Fibroblast of lung (primary cell): ENCODE measurements at places on chromosomes 7 and 10.

- no peak for DNase-seq
Observed at GRCh38 chr10:73873142-73873837, 1.1 kb downstream of the CAMK2G start.

- no peak for DNase-seq
Observed at GRCh38 chr10:96401036-96401435, 42.2 kb upstream of the OPALIN start.

- DNase-seq, result no peak
Observed at GRCh38 chr10:128568990-128569945, 443.0 kb upstream of the MKI67 start.

DNA sequence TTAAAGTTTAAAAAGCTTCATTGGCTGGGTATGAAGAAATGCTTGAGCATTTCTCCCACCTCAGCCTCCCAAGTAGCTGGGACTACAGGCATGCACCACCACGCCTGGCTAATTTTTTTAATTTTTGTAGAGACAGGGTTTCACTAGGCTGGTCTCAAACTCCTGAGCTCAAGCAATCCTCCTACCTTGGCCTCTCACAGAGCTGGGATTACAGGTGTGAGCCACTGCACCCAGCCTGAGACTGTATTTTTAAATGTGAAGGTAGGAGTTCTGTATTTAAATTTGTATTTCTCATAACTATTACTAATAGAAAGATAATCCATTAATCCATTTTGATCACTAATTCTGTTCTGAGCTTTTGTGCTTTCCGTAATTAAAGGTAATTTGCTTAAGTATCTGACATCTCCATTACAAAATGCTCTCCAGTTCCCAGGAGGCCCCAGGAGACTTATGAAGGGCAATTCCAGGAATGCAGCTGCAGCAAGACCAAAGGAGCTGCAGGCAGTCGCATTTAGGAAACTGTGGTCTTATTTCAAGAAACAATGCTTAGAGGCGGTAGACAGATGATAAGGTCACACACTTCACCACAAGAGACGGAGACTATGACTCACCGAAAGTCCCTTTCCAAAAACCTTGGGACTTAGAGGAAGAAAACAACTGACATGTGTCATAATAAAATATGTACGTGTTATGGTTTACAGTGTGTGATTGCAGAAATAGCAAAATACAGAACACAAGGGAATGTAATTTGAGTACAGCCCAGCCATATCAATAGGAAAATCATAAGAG lies 23.3 kb downstream of the YAE1 start:
- DNase-seq, result peak; percentile 64

- no peak for DNase-seq
Observed at GRCh38 chr7:69765879-69766278, 167.6 kb downstream of the AUTS2 start.

DNA sequence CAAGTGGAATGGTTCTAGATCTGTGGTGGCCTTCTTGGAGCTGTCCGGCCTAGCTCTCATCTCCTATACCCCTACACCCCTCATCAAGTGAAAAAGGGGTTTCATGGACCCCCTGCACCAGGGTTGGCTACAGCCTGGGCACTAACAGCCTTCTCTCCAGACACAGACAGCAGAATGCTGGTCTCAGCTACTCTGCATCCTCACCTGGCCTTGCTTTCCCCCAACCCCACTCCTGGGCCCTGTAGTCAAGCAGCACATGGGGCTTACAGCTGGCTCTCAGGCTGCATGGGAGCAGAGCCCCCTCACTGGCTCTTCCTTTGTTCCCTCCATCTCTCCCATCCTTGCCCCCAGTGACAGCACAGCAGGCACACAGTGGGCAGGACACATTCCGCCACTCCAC lies 20.8 kb upstream of the TMEM273 start:
- DNase-seq, result no peak

GRCh38 chr7:94632338-94633013 lies 23.5 kb downstream of the SGCE start:
- DNase-seq, result peak; percentile 79

DNA sequence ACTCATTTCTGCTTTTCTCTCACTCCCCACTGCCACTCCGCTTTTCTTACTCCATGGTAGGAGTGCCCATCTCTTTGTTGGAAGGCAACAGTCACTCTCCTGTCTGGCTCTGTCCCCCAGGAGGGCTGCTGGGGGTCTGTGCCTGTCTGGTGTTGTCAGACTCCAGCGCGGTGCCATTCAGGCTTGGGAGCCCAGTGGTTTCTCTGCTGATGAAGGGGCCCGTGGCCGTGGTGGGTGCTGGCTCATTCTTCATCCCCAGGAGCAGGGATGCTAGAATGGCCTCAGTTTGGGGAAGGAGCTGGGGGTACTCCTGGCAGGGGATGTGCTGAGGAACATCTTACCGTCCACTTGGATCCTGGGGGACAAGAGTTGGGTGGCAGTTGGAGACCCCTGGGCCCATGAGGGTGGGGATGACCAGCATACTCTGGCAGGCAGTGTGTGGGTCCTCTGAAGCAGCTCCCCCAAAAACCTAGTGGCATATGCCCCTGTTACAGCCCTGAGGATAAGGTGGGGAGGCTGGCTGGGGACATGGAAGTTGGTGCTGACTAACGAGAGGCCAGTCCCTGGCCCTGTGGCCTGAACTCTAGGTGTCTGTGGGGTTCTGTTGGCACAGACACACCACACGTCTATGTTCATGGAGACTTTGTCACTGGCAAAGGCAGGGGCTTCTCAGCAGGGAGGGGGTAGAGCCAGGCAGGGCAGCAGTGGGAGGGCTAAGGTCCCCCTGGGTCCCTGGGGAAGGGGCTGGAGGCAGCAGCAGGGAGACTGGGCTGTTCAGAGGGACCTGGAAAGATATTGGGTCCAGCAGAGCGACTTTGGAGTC lies 102.8 kb upstream of the RET start:
- no peak for DNase-seq

GRCh38 chr7:2017481-2017891 lies 215.3 kb downstream of the MAD1L1 start:
- no peak for DNase-seq

DNA sequence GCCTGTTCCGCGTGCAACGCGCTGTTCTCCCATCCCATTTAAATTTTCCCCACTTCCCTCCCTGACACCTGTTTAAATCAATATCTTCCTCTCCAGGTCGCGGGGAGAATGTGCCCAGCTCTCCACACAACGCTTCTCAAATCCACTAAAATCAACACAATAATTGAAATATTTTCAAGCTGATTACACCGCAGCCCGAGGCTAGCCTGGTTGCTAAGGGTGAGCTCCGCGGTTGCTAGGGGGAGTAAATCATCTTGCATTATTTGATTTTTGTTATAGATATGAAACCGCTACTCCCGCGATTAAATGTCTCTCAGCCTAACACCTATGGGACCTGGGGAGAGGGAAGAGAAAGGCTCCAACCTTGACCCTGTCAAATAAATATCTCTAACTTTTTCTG lies 36.2 kb downstream of the UNCX start:
- DNase-seq, result no peak

DNA sequence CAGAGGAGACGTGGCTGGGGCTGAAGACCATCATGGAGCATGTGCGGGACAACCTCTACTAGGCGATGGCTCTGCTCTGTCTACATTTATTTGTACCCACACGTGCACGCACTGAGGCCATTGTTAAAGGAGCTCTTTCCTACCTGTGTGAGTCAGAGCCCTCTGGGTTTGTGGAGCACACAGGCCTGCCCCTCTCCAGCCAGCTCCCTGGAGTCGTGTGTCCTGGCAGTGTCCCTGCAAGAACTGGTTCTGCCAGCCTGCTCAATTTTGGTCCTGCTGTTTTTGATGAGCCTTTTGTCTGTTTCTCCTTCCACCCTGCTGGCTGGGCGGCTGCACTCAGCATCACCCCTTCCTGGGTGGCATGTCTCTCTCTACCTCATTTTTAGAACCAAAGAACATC lies 22.0 kb upstream of the CPA5 start:
- DNase-seq, result no peak

DNA sequence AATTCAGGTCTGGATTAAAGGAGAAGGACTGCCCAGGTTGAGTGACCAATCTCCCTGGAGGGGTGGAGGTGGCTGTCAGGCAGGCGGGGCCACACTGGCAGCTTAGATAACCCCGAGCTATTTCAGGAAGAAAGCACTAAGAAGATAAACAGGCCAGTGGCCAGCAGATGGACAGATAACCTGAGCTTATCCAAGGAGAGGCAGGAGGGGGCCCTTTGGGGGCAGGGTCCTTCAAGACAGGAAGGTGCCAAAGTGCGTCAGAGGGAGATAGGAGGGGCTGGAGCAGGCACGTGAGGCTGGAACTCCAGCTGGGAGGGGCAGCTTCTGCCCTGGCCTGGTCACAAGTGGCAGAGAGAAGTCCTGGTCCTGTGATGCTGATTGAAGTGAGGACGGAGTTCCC lies 29.8 kb upstream of the PODXL start:
- DNase-seq, result no peak

DNA sequence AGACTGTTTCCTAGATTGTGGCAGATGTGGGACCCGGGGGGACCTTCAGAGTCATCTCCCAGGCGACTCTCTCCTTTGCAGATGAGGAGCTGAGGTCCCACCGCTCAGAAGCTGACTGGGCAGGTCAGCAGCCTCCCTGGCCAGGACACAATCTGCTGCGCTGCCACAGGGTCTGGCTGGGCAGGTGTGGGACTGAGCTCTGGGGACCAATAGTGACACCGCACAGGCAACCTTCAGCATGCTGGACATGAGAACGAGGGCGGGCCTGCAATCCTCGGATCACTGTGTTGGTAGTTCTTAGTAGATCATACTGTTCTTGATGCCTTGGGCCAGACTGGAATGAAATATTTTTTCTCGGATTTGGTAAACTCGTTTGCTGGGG lies 20.5 kb upstream of the CRYGN start:
- DNase-seq, result no peak

- peak; percentile 63 for DNase-seq
Observed at GRCh38 chr7:50632561-50633413, 67.6 kb upstream of the DDC start.

- DNase-seq, result no peak
Observed at GRCh38 chr10:113071446-113071845, 121.4 kb downstream of the TCF7L2 start.

DNA sequence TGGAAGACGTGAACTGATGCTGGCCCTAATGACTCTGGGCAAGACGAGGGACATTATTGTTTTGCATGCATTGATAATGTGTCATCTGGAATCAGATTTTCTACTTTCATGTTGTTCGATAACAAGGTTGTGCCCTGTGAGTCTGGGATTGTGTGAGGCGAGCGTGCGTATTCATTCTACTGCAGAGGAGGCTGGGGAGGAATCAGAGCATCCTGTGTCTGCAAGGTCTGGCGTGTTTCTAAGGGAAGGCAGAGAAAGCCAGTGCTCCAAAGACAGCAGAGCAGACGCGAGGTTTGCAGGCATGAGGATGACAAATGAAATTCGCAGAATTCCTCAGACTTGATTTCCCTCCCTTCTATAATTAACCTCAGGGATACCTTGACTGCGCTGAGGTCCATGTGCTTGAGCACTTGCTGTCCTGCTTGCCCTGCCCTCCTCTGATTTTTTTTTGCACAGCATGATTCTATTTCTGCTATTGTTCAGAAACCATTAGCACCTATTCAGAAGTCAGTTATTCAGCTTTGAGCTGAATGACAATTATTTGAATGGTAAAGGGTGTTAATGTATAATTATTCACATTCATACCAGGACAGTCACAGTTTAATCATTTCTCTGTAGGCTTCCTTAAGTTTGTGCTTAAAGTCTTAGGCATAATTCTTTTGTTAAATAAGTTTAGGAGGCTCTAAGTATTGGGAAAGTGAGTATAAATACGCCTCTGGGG lies 233.6 kb downstream of the EBF3 start:
- DNase-seq, result no peak

GRCh38 chr10:23344241-23344841 lies at the start of gene C10orf67:
C10orf67 (minus strand) TSS chr10:23344797; CDS start chr10:23344774, 23 bp downstream.
- DNase-seq, result peak; percentile 63

GRCh38 chr10:18610517-18610916 lies 40.9 kb downstream of the NSUN6 start:
- DNase-seq, result peak; percentile 83

- DNase-seq, result peak; percentile 64
Observed at GRCh38 chr7:46990761-46991160, 591.1 kb downstream of the TNS3 start.
